GM23248 (cell line): ENCODE measurements at places on chromosomes 1 and 21.

DNA sequence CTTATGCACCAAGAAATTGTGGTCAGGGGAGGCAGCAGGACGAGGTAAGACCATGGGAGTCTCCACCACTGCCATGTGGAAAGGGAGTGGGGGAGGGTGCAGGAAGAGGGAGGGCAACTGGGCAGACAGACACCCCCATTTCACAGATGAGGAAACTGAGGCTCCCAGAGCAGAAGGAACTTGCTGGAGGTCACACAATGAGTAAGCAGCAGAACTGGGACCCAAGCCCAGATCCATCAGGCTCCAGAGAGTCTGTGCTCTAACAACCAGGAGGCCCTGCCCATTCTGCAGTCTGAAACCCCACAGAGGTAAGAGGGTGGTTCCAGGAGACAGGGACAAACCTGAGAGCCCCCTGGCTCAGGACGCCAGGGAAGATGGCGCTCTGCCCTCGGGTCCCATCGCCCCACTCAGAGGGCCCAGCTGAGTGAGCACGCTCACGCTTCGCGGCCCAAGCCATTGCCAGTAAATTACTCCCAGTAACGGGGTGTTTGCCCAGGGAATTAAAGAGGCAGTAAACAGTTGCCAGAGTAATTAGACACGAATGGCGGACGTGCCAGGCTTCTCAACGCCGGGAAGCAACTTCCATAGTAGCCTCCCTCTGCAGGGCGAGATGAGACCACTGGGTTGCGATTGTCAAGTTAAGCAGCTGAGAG lies 59.2 kb downstream of the MATN1 start:
- DNase-seq = peak; percentile 47

- no peak for DNase-seq
These were observed 62.1 kb downstream of the DEGS1 start for GRCh38 chr1:224245188-224245587.

DNA sequence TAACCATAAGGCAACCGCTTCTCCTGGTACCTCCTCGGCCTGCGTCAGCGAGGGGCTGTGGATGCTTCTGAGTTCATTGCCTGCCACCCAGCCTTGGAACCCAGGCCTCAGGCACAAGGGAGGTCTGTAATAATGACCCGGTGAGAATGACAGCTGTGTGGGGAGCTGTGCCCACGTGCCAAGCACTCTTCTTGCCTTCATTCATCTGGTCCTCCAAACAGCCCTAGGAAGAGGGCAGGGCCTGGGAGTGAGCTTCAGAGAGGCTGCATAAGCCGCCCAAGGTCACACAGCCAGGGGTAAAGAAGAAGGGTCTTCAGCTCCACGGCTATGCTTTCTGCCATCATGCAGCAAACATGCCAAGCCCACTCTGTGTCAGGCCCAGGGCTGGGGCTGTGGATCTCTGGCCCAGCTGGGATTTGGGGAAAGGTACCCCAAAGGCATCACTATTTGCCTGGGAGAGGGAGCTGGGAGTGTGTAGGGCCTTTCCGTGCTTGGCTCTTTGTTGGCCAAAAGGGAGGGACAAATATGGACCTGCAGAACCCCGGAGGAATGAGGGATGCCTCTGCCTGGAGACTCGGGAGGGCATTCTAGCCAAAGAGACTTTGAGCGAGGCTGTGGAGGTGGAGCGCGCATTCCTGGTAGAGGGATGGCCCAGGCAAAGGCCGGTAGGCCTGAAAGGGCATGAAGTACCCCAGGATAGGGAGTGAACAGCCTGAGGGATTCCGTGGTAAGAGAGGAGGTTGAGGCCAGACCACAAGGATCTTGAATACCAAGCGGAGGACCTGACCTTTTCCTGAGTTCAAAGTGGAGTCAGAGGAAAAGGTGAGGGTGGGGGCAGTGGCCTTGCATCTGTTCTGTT lies 10.1 kb upstream of the EDN2 start:
- no peak for DNase-seq

DNA sequence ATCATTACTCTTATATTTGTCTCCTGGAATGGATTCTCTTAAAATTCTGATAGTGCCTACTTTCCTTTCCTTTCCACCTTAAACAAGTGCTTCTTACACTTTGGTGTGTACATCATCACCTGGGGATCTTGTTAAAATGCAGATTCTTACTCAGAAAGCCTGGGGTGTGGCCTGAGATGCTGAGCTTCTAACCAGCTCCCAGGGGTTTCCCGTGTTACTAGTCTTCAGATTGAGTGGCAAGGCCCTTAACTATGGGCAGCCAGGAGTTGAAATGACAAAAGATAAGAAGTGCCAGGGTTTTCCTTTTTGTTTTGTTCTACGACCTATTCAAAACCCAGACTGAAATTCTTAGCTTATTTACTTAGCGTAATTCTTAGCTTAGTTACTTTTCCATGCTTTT lies 159.2 kb downstream of the HFM1 start:
- no peak for DNase-seq

GRCh38 chr1:93960641-93961147 lies 51.5 kb upstream of the GCLM start:
- peak; percentile 24 for DNase-seq

DNA sequence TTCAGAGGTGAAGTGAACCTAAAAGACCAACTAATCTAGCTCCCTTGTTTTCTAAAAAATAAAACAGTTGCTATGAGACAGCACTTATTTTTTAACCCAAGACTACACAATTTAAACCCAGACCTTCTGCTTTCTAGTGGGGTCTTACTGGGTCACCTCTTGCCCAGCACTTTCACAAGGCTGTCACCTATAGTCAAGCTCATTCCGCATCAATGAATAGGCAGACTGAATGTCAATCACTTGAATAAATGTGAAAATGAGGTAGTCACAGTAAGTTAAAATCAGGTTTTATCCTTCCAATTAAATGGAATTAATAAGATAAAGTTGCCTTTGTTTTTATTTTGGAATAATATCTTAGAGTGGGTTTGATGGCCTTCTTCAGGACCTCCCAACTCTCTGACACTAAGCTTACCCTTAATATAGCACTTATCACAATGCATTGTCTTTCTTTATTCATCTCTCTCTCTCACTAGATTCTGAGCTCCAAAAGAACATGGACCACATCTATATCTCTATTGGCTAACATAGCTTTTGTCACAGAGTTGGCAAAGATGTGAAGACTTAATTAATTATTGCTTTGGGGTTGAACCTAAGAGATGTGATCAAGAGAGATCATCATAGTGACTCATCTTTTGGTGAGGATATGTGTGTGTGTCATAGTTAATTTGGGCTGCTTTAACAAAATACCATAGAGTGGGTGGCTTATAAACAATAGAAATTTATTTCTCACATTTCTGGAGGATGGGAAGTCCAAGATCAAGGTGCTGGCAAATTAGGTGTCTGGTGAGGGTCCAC lies 248.7 kb upstream of the DAB1 start:
- no peak for DNase-seq

GRCh38 chr1:22117851-22118250 lies 25.0 kb downstream of the WNT4 start:
- no peak for DNase-seq

DNA sequence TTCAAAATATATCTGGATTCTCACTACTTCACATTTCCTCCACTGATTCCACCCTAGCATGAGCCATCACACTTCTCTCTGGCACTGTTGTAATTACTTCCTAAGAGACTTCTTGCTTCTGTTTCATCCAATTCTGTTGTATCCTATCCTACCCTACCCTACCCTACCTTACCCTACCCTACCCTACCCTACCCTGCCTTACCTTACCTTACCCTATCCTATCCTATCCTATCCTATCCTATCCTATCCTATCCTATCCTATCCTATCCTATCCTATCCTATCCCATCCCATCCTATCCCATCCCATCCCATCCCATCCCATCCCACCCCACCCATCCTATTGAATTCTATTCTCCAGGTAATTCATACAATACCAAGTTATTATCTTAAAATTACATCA lies 29.7 kb downstream of the KCNA2 start:
- DNase-seq = no peak

DNA sequence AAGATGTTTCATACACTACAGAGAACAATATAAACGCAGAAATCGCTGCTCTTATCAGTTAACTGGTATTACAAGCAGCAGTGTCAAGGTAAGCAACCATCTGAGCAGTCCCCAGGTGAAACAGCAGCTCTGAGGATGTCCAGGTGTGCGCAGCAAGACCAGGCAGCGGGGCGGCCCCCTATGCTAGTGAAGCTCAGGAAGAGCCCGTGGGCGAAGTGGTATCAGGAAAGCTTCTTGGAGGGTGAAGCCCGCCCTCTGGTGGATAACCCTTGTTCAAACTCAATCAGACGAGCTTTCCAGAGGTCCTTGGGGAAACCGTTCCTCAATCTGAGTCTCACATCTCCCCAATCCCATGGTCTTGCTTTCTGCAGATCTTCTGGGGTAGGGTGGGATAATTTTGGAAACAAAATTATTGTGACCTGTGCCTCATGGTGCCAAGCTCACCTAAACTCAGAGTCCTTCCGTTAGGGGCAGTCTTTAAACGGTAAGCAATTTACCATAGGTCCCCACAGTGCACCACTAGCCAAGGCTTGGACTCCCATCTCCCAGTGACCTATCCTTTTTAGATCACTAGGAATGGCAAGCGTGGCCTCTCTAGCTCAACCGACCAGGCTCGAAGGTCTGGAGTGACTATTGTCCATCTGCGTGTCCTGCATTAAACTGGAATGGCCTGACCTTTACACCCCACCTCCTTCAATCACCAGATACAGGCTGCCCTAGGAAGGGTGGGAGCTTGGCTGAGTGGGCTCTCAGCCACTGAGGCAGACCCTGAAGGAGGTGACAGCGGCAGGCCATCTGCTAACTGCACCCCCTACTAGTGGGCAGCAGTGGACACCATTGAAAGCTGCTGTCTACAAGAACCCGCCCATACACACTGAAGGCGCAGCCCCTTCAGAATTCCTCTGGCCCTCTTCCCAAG lies 13.6 kb upstream of the FAM110D start:
- DNase-seq = peak; percentile 89
